ENCODE measurements at places on chromosomes 6 and 20. TPM values are rescaled to one million over a fixed set of nuclear protein-coding genes. Genes with fewer than 3 reads are reported as not detected.

Gene LINC00237
- total RNA-seq: not detected

Gene PLCB1
- 43.8 TPM for total RNA-seq

Gene KATNA1
- total RNA-seq: 16.3 TPM

Gene RBPJL
- not detected for total RNA-seq

Gene PHACTR2
- 313 TPM for total RNA-seq

Gene ABHD16B
- not detected for total RNA-seq

Gene MAP3K5
- total RNA-seq: 7.8 TPM

Gene EFCAB8
- total RNA-seq: under 0.01 TPM

Gene KCNB1
- not detected for total RNA-seq

Gene C6orf52
- total RNA-seq: not detected

Gene VTA1
- total RNA-seq: 68.2 TPM

Gene UST
- total RNA-seq: under 0.01 TPM

Gene FILIP1
- 10.0 TPM for total RNA-seq

Gene COL12A1
- 19.3 TPM for total RNA-seq

Gene DEFB129
- total RNA-seq: not detected

Gene NMBR
- total RNA-seq: under 0.01 TPM

Gene MSH5
- total RNA-seq: 18.8 TPM

Gene SRSF3
- 438 TPM for total RNA-seq

Gene SEMG1
- total RNA-seq: not detected

Gene GPR6
- not detected for total RNA-seq

Gene RRP36
- total RNA-seq: 110 TPM

Gene FAXC
- 0.19 TPM for total RNA-seq

Measured in vein endothelial cell (primary cell).